HL-60 (cell line): ENCODE measurements at places on chromosomes 2 and 18.

DNA sequence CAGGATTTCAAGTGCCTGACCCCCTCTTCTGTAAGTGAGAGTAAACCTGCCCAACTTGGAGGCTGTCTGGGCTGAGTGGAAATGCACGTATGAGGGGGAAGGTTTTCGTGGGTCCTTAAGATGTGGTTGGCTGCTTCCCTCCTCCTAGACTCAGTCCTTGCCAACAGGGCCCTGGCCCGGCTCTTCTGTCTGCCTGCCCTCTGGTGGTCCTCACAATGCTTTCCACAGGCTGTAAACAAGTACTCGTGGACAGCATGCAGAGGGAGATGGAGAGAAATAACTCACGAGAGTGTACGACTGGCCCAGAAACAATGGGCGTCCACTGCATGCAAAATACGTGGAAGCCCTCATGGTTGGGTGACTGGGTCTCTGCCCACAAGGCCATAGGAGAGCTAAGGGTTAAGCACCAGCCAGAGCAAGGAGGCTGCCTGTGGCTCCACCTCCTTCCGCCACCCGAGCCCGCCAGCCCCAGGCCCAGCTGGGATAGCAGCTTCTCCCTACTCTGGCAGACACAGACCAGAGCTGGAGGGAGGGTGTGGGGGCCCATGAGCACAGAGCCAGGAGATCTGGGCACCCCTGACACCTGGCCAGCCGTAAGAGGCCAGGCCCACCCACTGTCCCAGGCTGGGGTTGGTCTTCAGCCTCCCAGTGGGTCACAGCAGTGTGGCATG, 17.0 kb upstream of the ARHGEF4 start:
- no peak for DNase-seq

DNA sequence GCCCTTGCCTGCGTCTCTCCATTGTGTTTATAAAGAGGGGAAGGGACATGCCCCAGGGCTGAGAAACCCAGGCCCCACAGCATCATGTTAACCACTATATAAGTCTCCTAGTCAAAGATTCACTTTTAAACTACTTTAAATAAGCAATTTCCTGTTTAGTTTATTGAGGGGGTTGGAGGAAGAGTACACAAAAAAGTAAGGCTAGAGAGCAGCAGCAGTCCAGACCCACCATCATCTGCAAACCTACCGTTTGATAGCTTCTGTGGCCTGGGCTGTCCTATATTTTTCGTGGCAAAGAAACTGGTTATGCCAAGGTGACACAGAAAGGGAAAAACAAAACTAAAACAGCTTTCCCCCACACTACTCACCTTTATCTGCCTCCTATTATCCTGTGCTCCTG, 646.1 kb downstream of the IRS1 start:
- DNase-seq, result no peak

DNA sequence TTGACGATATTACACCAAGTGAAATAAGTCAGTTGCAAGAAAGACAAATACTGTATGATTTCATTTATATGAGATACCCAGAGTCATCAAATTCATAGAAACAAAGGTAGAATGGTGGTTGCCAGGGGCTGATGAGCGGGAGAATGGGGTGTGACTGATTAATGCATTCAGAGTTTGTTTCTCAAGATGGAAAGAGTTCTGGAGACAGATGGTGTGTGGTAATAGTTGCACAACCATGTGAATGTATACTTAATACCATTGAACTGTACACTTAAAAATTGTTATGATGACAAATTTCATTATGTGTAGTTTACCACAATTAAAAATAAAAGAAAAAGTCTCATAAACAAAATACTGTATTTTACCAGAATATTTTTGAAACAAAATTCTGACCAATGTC, 117.3 kb downstream of the PIGN start:
- DNase-seq, result peak; percentile 63

GRCh38 chr2:234686088-234686890, 189.4 kb upstream of the ARL4C start:
- DNase-seq, result no peak

GRCh38 chr2:3762771-3763447, 59.5 kb downstream of the DCDC2C start:
- DNase-seq, result no peak

GRCh38 chr2:24343225-24343882, 17.0 kb downstream of the ITSN2 start:
- no peak for DNase-seq

DNA sequence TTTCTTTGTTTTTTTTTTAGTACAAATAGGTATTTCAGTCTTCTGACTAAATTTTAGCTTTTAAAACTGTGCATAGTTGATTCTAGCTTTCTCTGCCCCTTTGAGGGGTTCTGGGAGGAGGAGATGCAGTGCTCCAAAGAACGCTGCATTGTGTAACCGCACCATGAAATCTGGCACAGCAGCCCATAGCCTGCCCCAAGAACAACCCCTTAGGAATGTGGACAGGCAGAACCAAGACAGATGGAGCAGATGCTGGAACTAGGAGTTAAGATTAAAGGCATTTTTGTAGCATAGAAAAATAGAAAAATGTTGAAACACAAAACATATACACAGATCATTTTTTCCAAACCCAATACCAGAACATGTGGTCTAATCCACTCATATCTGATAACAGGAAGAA, 187.5 kb downstream of the SCG2 start:
- DNase-seq, result no peak

DNA sequence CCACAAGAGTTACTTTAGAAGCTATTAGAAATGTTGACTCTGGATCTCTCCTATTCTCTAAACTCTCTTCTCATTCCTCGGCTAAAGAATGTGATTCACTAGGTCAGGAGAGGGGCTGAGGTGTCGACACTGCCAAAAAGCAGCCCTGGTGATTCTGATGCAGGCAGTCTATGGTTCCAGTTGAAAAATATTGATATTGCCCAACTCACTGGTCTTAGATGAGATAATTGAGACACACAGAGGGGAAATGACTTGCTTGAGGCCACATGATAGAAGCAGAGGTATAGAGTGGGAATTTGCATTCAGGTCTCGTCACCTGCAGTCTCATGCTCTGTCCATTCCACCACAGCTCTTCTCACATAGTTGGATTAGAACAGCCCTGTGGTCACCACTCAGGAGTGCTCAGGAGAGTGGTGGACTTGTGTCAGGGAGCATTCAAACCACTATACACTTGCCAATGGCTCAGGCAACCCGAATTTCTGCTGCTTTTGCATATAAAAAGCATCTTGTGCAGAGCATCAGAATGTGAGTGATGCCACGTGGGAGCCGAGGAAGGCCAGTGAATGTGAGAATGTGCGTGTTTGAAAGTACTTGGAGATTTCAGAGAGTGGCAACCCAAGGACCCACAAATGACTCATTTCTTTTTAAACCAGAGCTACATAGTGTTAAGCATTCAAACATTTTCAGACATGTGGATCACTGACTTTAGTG, 65.1 kb upstream of the CTLA4 start:
- no peak for DNase-seq

DNA sequence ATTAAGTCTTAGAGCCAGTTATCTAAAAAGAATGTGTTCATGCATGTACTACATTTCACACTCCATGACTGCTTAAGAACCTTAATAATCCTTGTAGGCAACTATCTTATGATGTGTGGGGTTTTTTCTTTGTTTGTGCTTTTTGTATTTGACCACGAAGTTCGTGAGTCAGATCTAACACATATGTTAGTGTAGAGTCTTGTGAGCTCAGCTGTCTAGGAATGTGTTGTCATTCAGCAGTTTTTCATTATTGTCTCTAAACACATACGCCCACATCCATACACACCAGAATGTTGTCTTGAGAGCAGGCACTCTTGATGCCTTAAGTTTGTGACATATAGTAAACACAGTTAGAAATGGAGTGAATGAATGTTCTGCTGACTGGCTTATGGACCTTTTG, 38.4 kb downstream of the CAB39 start:
- no peak for DNase-seq

DNA sequence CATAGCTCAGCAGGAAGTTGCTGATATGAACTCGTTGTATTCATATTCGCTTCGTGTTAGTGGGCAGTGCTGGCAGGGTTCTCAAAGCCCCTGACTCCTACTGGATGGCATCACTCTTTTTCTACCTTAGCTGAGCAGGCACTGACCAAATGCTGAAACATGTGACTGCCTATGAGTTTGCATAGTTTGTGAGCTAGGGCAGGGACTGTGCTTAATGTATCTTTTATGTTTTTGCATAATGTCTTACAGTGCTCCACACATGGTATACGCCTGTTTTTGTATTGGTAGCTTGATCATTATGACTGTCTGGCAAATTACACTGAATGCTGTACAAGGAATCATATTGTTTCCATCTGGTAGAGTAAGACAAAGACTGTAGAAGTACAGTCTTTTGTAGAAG, 305.3 kb downstream of the PARD3B start:
- no peak for DNase-seq

GRCh38 chr2:180507028-180507427, 473.4 kb upstream of the UBE2E3 start:
- DNase-seq, result no peak

DNA sequence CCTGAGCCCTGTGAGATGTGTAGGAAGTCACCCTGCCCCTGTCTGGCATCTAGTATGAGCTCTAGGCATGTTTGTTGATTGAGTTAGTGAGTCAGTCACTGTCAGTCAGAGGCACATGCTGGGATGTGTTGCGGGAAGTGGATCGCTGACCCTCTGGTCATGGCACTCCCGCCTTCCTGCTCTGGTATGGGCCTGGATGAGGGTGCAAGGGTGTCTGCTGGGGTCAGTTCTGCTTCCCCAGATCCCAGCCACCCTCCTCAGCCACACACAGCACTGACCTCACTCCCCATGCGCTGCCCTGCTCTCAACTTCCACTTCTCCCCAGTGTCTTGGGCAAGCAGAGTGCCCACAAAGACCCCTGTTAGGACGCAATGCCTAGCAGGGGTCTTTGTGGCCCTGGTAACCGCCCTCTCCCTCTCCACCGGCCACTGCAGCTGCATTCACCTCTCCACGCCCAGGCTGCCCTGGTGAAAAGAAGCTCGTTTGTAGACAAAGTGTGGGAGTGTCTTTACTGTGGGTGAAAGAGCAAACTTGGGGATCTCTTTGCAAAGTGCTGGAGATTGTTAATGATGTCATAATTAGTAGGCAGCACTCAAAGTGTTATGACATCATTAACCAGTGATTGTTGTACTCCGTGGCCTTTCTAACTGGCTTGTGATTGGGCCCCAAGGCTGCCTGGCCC, 252.1 kb downstream of the LDLRAD4 start:
- DNase-seq, result no peak

DNA sequence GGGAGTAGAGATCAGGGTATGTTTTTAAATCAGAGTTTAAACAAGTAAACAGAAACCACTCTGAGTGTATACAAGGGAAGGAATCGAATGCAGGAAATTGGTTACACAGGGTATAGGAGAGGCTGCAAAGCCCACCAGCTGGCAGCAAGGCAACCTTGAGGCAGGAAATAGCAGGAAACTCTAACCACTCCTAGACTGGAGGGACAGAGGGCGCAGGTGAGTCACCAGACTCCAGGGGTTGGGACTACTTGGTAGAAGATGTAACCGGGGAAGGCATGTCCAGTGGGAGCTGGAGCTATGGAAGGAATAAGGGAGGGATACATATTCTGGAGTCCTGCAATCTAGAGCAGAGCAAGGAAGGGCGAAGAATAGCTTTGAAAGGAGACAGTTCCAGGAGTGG, 152.3 kb downstream of the MEIS1 start:
- no peak for DNase-seq

GRCh38 chr2:143259368-143259958, 130.2 kb downstream of the ARHGAP15 start:
- peak; percentile 13 for DNase-seq

- no peak for DNase-seq
These were observed 183.9 kb upstream of the VRK2 start for GRCh38 chr2:57862727-57863126.

DNA sequence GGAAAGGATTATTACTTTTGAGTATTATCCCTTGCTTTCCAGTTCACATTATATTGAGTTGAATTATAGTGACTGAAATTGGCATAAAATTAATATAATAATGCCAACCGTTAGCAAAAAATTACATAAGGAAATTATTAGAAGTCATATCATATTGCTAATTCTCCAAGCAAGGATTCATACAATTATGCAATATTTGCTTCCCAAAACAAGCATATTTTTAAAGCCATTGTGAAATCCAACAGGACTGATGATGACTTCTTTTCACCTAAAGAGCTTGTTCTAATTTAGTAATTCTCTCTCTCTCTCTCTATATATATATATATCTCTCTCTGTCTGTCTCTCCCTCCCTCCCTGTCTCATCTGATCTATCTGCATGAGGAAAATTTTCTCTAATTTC, 283.5 kb downstream of the DSEL start:
- DNase-seq, result no peak

DNA sequence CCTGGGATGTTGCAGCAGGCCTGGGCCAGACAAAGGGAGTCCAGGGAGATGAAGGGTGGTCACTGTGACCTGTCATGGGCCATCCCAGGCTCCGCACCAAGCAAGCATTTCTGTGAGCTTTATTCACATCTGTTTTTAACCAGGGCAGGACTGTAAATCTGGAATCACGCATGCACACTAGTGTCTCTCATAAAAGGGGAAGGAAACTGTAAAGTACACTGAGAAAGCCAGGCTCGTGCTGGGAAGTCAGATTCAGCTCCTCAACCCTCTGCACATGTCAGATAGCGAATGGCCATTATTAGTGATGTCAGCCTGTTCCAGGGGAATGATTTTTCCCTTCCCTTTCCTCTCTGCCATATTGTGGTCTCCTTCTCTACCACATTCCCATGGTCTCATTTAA, 818.6 kb upstream of the RAB6C start:
- no peak for DNase-seq

- no peak for DNase-seq
These were observed 102.7 kb upstream of the SMAD2 start for GRCh38 chr18:48032876-48033789.

DNA sequence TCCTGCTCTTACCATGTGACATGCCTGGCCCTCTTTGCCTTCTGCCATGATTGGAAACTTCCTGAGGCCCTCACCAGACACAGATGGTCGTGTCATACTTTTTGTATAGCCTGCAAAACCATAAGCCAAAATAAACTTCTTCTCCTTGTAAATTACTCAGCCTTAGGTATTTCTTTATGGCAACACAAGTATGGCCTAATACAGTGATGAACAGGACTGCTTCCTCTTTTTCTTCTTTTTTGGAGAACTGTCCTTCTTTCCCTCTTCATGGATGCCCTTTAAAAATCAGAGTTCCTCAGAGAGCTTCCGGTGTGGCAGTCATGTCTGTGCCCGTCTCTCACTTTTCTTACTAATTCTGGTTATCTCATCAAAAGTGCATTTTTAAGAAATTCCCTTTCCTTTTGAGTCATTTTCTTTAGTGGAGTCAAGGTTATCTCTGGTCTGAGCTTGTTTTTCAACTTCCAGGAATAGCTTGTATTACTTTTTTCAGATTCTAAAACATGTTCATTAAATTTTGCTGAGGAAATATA, 9.2 kb upstream of the IL1A start:
- DNase-seq, result peak; percentile 63
